ENCODE measurements at places on chromosomes 3 and 15. TPM values are rescaled to one million over a fixed set of nuclear protein-coding genes. Genes with fewer than 3 reads are reported as not detected.

NECTIN3 gene
- total RNA-seq, result 28.4 TPM

NOX5 gene
- 0.13 TPM for total RNA-seq

MKRN3 gene
- 1.6 TPM for total RNA-seq

LRRIQ4 gene
- total RNA-seq, result not detected

SERP1 gene
- 94.7 TPM for total RNA-seq

PP2D1 gene
- total RNA-seq, result not detected

TASOR gene
- total RNA-seq, result 20.1 TPM

ECE2 gene
- total RNA-seq, result not detected

SLC15A2 gene
- total RNA-seq, result 0.33 TPM

CYP19A1 gene
- 0.22 TPM for total RNA-seq

KNG1 gene
- total RNA-seq, result not detected

SLC12A6 gene
- 4.7 TPM for total RNA-seq

DHX36 gene
- total RNA-seq, result 59.9 TPM

RBPMS2 gene
- 6.2 TPM for total RNA-seq

SAXO2 gene
- 2.2 TPM for total RNA-seq

ZNF619 gene
- total RNA-seq, result 2.4 TPM
